ENCODE measurements at places on chromosomes 1 and 21. TPM values are rescaled to one million over a fixed set of nuclear protein-coding genes. Genes with fewer than 3 reads are reported as not detected.

The TNFSF4 gene
- 14.7 TPM for total RNA-seq

GRCh38 chr1:34290831-34291230 is 114.1 kb downstream of the C1orf94 start:
- no peak overlapping the region for H3K27ac ChIP-seq
- H3K4me1 ChIP-seq = no peaks in the 10 kb centered on the region
- no peak for DNase-seq
- H3K4me3 ChIP-seq = no peak overlapping the region
- no peaks in the 10 kb centered on the region for H3K27me3 ChIP-seq

GRCh38 chr1:186864296-186864695 is 35.5 kb downstream of the PLA2G4A start:
- no peaks in the 10 kb centered on the region for H3K36me3 ChIP-seq
- no peaks in the 10 kb centered on the region for H3K4me1 ChIP-seq

The SORT1 gene
- total RNA-seq = 34.0 TPM

DNA sequence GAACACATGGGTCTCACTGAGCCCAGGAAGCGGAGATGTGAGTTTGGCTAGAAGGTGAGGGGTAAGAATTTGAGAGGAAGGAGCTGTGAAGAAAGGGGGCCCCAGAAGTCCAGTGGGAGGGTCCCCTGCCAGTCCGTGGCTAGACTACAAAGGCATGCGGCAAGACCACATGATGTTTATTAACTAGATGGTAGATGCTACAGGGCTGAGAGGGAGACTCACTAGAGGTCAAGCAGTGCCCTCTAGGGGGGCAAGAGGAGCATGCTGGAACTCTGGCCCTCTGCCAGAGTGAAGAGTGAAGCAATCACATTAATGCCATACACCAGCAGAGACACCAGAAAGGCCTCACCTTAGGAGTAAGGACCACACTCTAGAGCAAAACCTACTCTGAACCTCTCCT is 12.2 kb downstream of the KIAA0319L start:
- DNase-seq = no peak
- H3K4me1 ChIP-seq = no peaks in the 10 kb centered on the region
- H3K36me3 ChIP-seq = no peaks in the 10 kb centered on the region
- no peak overlapping the region for H3K27ac ChIP-seq
- H3K4me3 ChIP-seq = no peak overlapping the region
- H3K27me3 ChIP-seq = no peaks in the 10 kb centered on the region

- H3K4me1 ChIP-seq = peaks cover 16% of the 10 kb centered on the region
- H3K27me3 ChIP-seq = no peaks in the 10 kb centered on the region
- H3K36me3 ChIP-seq = no peaks in the 10 kb centered on the region
- peak; percentile 22 for DNase-seq
- H3K4me3 ChIP-seq = peak overlapping the region; percentile 91
These were observed 448 bp downstream of the GATAD2B start for GRCh38 chr1:153922076-153922971.

GRCh38 chr1:27602462-27603308 is 1.3 kb downstream of the AHDC1 start:
- DNase-seq = peak; percentile 59
- H3K27ac ChIP-seq = peak overlapping the region; percentile 96
- H3K4me1 ChIP-seq = peaks cover 9% of the 10 kb centered on the region
- no peaks in the 10 kb centered on the region for H3K27me3 ChIP-seq
- H3K36me3 ChIP-seq = no peaks in the 10 kb centered on the region

The HNRNPR gene
- total RNA-seq = 88.1 TPM

The ADORA3 gene
- 2.9 TPM for total RNA-seq

Measured in prostate gland (tissue), 2 donors.